ENCODE measurements at places on chromosomes 5 and 9.
A peak's percentile ranks its signal among the peaks of the same experiment; 100 is the strongest.

DNA sequence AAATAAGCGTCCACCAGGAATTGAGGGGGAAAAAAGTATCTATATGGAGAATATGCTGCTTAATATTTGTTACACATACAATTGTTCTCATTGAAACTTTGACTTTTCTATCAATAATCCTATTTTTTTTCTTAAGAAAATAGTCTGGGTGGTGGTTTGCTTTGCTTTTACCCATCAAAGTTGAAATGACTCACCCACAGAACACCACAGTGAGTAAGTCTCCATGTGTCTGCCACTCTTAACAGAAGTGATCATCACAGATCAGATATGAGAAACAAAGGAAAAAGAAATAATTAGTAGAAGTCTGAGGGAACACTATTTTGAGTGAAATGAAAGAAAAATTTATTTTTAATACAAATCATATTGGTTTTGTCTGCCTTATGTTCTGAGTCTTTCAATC is 742.8 kb downstream of the CDH9 start:
- no peak for DNase-seq

DNA sequence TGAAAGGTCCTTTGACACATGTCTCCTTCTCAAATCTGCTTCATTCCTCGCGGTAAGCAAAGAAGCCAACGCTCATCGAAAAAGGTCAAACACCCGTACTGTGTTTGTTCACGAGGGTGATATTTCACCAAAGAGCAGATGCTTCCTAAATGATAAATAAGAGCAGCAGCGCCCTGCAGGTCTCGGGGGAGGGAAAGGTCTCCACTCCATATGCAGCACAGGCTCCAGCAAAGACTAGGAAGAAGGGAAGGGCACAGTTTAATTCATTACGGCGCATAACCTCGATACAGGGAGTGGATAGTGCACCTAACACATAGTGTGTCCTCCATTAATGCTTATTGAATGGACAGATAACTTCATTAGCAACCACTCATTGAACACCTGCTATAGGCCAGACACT is 593.3 kb downstream of the CDK5RAP2 start:
- no peak for DNase-seq

- DNase-seq, result no peak
Observed at GRCh38 chr9:68541568-68541967, 885 bp upstream of the TMEM252 start.

GRCh38 chr5:179918742-179919486 is 11.2 kb upstream of the TBC1D9B start:
- no peak for DNase-seq

DNA sequence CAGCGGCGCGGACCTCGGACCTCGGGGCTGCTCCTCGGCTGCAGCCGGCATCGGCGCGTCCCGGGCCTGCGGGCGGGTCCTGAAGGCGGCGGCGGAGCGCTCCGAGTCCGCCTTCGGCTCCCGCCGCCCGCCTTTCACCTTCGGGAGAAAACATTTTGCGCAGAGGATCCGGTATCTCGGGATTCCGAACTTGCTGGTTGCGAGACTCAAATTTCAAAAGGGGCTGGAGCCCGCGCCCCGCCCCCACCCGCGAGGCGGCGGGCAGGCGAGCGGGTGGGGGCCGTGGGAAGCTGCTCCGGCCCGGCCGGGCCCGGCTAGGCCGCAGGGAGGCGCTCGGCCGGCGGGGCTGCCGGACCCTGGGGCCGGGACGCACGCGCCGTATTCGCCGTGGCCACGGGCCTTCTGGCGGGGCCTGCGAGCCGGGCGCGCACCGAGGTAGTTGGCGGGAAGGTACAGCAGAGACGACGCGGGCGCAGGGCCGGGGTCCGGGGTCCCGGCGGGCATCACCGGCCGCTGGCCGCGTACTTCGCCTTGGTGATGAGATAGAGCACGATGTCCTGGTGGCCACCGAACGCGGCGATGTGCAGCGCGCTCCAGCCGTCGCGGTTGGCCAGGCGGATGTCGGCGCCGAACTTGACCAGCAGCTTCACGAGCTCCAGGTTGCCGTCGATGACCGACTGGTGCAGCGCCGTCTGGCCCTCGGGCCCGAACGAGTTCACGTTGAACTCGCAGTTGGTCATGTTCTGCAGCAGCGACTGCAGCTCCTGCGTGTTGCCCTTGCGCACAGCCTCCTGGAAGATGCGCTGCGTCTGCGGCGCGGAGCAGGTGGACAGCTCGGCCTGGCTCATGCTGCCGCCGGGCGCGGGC is 757 bp downstream of the NRARP start:
- peak; percentile 68 for DNase-seq

All from dermis blood vessel endothelial cell (primary cell).